ENCODE measurements at places on chromosomes 5 and 9. TPM values are rescaled to one million over a fixed set of nuclear protein-coding genes. Genes with fewer than 3 reads are reported as not detected.

GRCh38 chr5:130893006-130893405 lies 272.1 kb downstream of the HINT1 start:
- no peak for DNase-seq

GRCh38 chr9:16154521-16155078 lies 601.8 kb downstream of the CCDC171 start:
- DNase-seq, result peak; percentile 33

- DNase-seq, result no peak
Observed at GRCh38 chr5:22591461-22591860, 261.7 kb downstream of the CDH12 start.

DNA sequence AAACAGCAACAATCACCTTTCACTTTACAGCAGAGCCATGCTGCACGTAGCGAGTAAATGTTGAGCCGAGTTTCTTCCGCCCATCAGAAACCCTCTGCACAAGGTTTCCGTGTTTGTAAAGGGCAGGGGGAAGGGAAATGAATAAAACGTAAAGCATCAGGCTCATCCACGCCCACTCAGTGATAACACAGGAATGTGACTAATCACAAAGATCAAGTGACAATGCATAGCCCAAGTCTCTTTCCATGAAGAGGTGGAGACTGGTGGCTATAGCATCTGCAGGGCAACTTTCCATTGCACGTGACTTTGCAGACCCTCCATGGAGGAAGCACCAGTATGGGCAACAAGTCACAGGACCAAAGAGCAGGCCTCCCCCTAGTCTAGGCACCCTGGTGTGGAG lies 56.6 kb downstream of the CAMSAP1 start:
- no peak for DNase-seq

- DNase-seq, result no peak
Observed at GRCh38 chr9:27571011-27571410, 2.3 kb downstream of the C9orf72 start.

DNA sequence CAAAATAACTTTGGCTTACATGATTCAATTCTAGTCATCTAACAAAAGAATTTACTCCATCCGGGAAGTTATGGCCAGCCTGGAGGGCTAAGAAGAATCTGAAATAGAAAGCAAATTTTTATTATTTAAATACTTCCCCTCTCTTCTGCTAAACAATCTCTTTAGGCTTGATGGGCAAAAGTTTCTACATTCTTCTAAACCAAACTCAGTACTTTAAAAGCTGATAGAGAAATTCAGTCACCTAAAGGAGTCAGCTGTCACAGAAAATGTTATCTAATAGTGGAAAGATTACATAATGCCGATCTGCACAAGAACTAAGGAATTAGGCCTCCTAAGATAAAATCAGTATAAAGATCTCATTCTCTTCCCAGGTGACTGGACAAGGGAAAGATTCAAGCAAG lies 32.4 kb downstream of the GNAQ start:
- DNase-seq, result no peak

- no peak for DNase-seq
Observed at GRCh38 chr5:88861231-88861630, 21.8 kb downstream of the MEF2C start.

DNA sequence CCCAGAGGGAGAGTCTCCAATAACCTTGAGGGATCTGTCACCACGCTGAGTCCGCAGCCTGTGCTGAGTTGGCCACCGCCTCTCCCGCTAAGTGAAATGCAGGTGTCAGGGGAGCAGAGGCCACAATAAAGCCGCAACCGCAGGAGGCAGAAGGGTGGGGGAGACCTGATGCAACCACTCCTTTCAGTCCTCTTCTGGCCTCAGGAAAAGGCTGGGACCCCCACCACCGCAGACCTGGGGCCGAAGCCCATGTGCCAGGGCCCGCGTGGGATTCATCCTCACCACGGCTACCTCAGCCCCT lies 576 bp downstream of the MAP1B start:
- DNase-seq, result no peak

NUTM2F gene
- not detected for polyA plus RNA-seq

CER1 gene
- 0.68 TPM for polyA plus RNA-seq

NAA35 gene
- 32.9 TPM for polyA plus RNA-seq

SLCO6A1 gene
- not detected for polyA plus RNA-seq

AOPEP gene
- polyA plus RNA-seq, result 37.5 TPM

ACER2 gene
- 3.6 TPM for polyA plus RNA-seq

COL27A1 gene
- 117 TPM for polyA plus RNA-seq

IL13 gene
- polyA plus RNA-seq, result not detected

POC5 gene
- 17.3 TPM for polyA plus RNA-seq
